ENCODE measurements at places on chromosomes 2 and 18. TPM values are rescaled to one million over a fixed set of nuclear protein-coding genes. Genes with fewer than 3 reads are reported as not detected.

DNA sequence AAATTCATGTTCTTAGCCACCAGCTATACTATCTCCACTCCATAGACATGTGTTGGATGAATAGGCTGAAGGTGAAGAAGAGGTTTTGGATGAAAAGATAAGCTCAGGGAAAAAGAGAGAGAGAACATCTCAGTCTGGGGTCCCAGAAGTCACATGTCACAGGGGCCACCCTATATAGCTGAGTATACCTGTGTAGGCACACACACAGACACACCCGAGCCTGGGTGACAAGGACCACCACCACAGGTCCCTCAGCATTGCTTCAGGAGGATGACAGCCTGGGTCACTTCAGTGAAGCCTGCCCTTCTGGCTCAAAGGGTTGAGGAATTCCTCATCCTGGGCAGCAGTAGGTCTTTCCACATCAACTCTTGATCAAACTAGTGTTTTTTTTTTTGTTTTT, 56.2 kb downstream of the POLR1A start:
- DNase-seq, result no peak

The RANBP2 gene
- 37.9 TPM for total RNA-seq

The ZNF396 gene
- total RNA-seq, result 3.8 TPM

GRCh38 chr2:176415174-176415895, 146.1 kb downstream of the MTX2 start:
- no peak for DNase-seq
